ENCODE measurements at places on chromosomes 7 and 10.

GRCh38 chr10:113610631-113611601, 52.9 kb downstream of the NRAP start:
- no peak for DNase-seq

- no peak for DNase-seq
Measured at GRCh38 chr7:21544303-21544656, 1.4 kb downstream of the DNAH11 start.

DNA sequence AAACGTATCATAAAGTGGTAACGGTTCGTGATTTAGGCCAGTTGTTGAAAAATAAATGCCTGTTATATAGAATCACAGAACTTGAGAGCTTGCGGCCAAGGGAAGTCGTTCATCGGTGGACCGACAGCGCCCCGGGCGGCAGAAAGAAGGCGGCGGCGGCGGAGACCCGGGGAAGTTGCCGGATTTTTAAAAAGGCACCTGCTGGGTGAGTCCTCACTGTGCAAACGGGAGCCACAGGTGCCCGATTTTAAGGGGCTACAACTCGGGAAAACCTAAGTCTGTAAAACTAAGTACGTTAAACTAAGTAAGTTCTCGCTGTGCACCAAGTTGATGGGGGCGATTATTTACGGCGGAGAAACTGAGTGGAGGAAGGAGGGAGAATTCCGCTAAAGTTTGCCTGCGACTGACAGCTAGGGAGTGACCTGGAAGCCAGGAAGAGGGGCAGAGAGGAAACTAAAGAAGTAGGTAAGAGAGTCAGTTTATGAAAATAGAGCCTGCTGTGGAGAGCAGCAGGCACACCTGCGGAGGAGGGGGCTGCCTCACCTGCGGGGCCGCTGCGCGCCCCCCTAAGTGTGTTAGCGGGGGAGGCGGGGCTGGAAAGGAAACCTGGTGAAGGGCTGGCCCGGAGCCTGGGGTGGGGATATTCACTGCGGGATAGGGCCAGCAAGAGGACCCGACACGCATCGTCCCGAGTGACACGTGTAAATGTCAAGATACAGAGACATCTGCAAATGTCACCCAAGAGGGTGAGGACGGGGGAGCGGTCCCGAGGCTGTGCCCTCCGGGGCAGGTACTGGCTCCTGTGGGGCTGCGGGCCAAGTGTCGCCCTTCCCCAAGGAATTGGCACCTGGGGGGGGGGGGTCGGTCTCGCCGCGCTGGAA, 996 bp downstream of the ADAM12 start:
- DNase-seq, result peak; percentile 62

DNA sequence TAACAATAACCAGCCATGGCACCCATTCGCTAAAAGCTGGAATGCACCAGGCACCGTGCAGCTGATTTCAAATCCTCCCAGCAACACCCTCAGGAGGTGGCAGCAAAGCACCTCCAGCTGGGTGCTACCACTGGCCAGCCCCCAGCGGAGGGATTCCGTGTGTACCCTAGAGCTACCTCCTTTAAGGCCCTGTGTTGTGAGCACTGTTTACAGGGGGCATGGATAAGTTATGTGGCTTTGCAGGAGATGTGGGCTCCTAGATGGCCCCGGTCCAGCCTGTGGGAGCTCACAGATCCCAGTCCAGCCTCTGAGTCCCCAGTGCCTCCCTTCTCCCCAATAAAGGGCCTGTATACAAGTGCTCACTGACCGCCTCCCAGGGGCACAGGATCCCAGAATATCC, 27.1 kb downstream of the TNRC18 start:
- no peak for DNase-seq

GRCh38 chr7:86479144-86479543, 164.6 kb upstream of the GRM3 start:
- DNase-seq, result no peak

GRCh38 chr10:117137911-117138642, at the start of gene VAX1:
Gene VAX1, minus strand, starts transcription at chr10:117138270. Its CDS starts 214 bp downstream, at chr10:117138056.
- DNase-seq, result no peak

DNA sequence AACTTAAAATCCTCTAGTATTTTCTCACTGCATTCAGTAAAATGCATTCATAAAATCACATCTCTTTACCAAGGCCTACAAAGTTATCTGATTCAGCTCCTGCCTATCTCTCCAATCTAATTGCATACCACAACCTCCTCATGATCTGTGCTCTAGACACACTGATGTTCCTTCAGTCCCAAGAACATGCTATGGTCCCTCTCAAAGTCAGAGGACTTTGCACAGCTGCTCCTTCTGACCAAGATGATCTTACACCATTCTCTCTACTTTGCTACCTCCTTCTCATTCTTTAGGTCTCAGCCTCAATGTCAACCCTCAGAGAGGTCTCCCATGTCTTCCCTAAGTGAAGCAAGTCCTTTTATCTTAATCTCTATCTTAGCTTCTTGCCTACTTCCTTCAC, 45.5 kb downstream of the CAV1 start:
- DNase-seq, result no peak

DNA sequence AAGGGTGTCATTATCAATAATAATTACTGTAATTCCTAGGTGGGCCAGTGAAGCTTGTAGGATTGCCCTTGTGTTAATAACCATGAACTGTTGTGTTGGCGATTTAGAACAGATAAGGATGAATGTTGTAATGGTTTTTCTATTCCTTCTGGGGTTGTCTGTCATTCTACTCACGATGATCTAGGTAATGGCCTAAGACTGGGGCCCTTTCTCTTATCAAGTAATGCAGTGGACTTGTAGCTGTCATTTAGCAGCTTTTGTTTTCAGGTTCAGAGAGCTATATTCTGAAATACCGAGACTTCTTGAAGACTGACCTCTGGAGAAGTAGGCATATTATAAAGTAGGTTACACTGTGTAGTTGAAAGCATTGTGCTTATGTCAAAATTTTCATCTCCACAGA, 110.2 kb downstream of the TAF3 start:
- DNase-seq, result no peak

DNA sequence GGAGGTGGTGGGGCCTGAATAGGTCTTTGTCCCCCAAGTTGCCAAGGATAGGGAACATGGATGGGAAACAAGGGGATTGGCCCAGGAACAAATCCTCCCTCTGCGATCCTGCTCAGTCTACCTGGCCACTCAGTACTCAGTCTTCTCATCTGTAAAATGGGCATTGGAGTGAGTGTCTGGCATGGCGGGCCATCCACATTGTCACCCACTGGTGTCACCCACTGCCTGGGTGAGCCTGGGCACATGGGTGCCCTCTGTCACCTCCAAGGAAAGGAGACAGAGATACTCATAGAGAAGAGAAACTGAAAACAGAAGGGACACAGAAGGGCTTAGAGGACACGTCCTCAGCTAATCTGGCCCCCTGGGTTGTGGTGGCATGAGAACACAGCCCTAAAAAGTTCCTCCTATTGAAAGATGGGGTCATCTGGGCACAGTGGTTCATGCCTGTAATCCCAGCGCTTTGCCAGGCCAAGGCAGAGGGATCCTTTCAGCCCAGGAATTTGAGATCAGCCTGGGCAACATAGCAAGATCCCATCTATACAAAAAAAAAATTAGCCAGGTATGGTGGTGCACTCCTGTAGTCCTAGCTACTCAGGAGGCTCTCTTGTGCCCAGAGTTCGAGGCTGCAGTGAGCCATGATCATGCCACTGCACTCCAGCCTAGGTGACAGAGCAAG, 12.5 kb upstream of the TNRC18 start:
- no peak for DNase-seq

- DNase-seq, result peak; percentile 14
Measured at GRCh38 chr7:78601728-78602127, 803.2 kb downstream of the PHTF2 start.

GRCh38 chr7:108246227-108246837, 116.2 kb upstream of the LAMB4 start:
- no peak for DNase-seq

GRCh38 chr7:130063036-130063435, 7.3 kb upstream of the KLHDC10 start:
- peak; percentile 5 for DNase-seq

DNA sequence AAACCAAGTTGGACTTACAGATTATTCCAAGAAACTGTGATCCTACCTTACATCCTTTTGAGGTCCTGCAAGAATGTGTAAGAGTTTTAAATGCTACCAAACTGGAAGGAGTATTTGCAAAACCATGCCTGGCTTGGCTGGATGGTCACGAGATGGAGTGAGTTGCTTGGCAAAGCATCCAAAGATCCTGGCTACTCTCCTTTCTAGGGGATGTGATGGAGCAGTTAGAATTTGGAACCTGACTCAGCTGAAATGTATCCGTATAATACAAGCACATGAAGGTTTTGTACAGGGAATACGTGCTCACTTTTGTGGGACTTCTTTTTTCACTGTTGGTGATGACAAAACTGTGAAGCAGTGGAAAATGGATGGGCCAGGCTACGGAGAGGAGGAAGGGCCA, 13.3 kb upstream of the SYPL1 start:
- DNase-seq, result no peak

GRCh38 chr7:76283254-76284159, 19.0 kb upstream of the HSPB1 start:
- DNase-seq, result no peak

DNA sequence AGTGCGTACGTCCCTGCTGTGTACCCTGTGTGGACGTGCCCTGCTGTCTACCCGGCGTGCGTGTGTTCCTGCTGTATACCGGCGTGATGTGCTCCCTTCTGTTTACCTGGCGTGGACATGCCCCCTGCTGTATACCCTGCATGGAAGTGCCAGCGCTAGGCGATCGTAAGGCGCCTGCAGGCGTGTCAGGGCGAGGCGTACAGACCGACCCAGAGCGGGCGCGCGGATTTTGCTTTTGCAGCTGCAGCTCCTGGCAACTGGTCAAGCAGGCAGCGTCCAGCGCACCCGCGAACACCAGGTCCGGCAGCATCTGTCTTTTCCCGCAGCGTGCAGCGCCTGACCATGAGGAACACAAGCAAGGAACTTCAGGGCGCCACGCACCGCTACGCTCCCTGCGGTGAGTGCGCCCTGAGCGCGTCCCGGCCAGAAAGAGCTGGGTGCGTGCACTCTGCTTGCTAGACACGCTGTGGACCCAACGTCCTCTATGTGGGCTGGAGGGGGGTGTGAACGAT, 680 bp downstream of the C7orf57 start:
- DNase-seq, result no peak

DNA sequence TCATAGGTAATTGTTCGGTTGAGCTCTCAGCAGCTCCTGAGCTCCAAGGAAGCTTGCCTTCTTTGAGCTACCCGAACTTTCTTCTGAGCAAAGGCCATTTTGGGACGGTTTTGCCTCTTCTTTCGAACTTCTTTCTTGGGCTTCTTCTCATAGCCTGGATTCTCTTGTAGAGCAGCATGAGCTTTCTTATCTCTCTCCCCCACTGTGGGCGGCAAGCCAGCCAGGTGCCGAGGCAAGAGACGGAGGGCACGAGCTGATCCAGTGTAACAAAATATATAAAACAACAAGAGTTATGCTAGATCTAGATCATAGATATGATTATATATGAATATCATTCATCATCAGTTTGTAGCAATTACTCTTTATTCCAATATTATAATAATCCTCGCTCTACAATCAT, 16.5 kb upstream of the KNDC1 start:
- DNase-seq, result no peak

Data from midbrain (tissue), 1 donor.